Midbrain (tissue), 1 donor: ENCODE measurements at places on chromosomes 2 and 18.

DNA sequence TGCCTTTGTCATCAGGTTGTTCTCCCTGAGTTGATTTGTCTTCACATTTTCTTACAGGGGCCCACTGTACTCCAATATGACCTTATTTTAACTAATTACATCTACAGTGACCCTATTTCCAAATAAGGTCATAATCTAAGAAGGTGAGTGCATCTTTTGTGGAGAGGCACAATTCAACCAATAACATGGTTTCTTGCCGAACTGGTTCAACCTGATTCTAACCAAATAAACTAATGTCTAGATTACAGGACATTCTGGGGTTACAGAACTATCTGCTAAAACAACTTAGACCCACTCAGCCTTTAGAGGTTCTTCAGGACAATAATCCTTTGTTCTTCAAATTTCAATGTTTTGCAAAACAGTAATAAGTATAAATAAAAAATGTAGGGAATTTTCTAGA lies 496.5 kb upstream of the SOX11 start:
- no peak for DNase-seq

DNA sequence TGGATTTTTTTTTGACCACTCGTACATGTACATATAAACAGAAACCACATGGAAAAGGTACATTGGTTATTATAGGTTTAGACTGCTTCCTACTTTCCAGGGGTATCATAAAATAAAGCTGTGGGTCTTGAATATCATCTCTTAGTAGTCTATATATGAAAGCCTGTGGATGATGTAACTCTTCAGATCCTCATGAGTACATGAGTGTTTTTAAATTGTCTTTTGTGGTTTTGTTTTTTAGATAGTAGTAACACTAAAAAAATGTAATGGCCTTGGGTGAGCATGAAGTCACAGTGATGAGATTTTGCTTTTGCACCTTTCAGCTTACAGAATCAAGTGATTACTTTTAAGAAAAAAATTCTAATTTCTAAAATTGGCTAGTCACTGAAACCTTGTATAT lies 80.2 kb downstream of the RAB3GAP1 start:
- no peak for DNase-seq

- no peak for DNase-seq
Measured at GRCh38 chr2:70380621-70381020, 78.8 kb upstream of the FAM136A start.

- no peak for DNase-seq
Measured at GRCh38 chr2:19819097-19820065, 82.4 kb downstream of the TTC32 start.

- no peak for DNase-seq
Measured at GRCh38 chr18:74582642-74583041, 15.0 kb upstream of the ZNF407 start.

DNA sequence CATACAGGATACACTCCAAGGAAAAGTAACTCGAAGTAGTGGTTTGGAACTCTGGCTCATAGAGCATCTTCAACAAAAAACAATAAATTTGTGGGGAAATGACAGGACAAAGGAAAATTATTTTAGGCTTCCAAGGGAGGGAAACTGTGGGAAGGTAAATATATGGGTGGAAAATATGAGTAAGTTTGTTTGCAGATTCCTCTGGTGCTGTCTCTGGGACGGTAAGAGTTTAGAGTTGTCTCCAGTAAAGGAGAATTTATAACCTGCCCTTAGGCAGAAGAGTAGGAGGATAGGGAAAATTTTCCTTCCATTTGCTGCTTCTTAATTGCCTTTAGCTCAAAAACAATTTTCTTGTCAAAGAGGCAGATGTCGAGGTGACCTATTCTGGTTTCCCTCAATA lies 19.3 kb downstream of the HNMT start:
- DNase-seq, result no peak

- no peak for DNase-seq
Measured at GRCh38 chr2:54999182-54999581, 51.1 kb downstream of the RTN4 start.
